ENCODE measurements at places on chromosomes 3 and 15.

DNA sequence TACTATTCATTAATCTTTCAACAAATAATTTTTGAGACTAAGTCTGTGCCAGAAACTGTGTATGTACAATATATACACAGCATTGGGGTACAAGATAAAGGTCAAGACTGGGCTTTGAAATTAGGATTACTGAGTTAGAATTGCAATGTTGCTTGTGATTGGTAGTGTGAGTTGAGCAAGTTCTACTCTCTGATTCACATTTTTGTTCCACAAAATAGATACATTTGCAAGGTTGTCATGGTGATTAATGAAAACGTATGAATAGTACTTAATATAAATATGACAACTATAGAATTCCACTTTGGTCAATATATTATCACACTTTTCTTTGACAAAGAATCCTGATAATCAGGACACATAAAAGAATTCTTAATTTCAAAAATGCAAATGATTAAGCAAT, 314.6 kb downstream of the GBE1 start:
- no peak for DNase-seq

- DNase-seq = no peak
Measured at GRCh38 chr3:123876858-123877257, 7.3 kb downstream of the MYLK start.

DNA sequence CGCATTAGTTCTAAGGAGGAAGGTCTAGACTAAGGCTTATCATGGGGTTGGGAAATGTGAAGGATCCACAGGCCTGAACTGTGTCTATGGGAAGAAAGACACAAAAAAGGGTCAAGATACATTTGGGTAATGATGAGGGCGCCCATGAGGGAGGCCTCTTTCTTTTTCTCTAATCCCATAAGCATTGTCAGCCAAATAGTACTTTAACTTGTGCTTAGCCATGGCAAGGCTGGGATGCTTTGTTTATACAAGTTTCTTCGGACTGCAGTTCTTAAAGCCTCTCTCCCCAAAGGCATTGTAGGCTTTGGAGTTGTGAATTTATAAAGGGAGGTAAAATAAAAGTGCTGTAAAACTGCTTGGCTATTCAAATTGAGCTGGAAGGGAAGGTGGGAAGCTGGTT, 23.4 kb downstream of the ARMC8 start:
- no peak for DNase-seq

DNA sequence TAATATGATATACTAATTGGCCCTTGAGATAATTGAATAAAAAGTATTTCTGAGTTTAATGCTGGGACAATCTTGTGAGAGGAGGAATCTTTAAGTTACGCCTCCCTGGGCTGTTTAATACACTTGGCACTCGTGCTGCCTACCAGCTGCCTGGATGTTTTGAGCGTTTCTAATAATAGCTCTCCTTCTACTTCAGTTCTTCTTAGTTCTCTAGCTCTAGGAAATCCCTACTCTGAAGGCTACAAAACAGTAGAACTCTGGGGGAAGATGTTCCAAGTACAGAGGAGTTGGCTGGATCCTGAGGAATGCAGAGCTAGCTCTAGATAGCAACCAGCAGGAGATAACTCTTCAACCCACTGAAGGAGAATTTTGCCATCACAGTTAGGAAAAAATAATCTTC, 3.5 kb downstream of the NAALADL2 start:
- no peak for DNase-seq

- DNase-seq = peak; percentile 42
Measured at GRCh38 chr3:133531981-133532380, 41.5 kb upstream of the CDV3 start.

DNA sequence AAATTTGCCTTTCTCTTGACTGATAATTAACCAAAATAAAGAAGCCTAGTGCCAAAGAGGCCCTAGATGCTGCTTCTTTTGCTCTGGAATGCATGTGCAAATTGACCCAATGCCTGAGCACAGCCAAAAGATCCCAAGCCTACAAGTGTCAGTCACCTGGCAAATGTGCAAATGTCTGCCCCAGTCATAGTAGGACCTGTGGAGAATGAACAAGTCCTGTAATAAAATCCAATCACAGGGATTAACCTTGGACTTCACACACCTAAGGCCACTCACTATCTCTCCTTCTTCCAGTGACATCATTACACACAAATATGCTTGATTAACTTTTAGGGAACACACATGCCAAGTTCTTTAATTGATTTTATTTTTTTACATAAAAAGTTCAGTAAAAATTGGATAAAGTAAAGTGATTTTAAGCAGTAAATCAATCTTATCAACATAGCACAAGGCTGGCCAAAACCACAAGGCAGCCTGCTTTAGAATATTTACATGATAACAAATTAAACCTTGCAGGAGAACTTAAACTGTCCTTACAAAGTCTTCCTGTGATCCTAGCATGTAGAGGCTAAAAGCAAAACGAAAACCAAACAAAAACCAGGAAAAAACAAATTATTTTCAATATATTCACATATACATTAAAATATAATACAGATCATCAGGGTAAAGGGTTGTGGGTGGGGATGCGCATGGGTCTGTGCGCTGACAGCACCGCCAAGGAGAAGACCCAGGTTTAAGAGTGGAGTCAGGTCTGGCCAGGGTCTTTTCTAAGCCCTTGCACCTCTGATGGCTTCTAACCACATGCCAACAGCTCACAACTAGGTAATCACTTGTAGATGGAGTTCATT, 36.8 kb downstream of the NBEAL2 start:
- no peak for DNase-seq

GRCh38 chr3:178562947-178563232, 26.7 kb downstream of the KCNMB2 start:
- DNase-seq = peak; percentile 17

DNA sequence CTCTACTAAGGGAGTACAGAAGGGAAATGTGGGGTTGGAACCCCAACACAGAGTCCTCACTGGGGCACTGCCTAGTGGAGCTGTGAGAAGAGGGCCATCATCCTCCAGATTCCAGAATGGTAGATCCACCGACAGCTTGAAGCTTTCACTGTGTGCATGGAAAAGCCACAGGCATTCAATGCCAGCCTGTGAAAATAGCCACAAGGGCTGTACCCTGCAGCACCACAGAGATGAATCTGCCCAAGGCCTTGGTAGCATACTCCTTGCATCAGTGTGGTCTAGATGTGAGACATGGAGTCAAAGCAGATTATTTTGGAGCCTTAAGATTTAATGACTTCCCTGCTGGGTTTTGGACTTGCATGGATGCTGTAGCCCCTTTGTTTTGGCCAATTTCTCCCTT, 39.3 kb upstream of the KCNMB2 start:
- DNase-seq = no peak

DNA sequence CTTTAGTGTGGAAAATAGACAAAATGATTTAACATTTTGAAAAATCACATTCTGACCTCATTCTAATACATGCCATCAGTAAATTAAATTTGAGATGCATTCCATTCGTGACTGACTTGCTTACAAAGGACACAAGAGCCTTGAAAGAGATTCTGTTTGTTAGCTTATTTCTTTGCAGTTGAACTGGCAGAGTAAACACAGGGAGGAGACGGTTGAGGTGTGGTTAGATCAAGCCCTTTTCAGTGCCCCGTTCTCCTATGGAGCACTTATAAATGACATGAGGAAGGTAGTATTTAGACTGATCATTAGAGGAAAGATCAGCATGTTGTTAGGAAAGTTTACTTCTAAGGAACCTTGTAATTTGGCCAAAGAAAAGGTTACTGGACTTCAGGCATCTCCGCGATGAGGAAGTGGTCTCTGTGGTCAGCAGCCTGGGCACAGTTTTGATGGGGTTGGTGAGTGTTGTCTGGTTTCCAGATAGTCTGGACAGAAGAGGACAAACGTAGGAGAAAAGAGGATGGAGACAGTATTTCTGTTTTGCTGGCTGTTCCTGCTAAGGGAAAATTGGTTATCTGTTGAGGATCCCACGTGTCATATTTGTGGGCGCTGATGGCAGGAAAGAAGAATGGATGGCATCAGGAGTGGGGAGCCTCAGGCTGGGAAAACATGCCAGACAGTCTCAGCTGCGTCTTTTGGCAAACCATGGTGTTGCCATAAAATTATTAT, 328.9 kb upstream of the TBL1XR1 start:
- peak; percentile 58 for DNase-seq

DNA sequence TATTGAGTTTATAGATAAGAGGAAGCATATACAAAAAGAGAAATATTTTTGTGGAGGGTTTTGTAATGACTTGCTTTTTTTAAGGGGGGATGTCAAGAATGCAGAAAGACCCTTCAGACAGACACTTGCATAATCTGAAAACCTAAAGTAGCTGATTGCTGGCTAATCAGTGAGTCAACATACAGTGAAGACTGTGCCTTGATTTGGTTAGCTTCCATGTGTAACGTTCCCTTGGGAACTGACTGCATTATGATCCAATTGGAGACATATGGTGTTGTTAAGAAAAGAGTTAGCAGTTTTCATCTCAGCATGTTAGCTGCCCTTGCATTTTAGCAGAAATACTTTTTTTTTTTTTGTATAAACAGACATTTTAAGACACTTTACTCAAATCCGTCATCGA, 483.2 kb downstream of the RBMS3 start:
- peak; percentile 71 for DNase-seq

GRCh38 chr15:62477929-62478328, 312.8 kb upstream of the C2CD4B start:
- DNase-seq = no peak

DNA sequence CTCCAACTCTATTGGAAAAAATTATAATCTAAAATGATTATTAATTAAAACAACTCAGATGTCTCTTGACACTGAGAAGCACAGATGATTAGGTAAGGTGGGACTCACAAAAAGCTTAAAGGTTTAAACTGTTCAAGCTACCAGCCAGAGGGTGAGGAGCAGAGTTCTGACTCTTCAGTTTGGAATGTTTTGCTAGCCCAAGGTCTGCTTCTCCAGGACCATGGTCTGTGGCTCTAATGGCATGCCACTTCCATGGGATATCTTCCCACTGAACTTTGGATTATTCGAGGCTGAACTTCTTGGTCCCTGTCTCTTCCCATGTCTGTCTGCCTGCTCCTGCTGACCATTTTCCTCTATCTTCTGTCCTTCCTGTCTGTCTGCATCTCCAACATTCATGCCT, 49.2 kb downstream of the CACNA2D3 start:
- DNase-seq = no peak

GRCh38 chr15:82854554-82854953, 45.1 kb downstream of the WHAMM start:
- no peak for DNase-seq

GRCh38 chr3:38566215-38566528, 70.0 kb downstream of the EXOG start:
- no peak for DNase-seq

- DNase-seq = no peak
Measured at GRCh38 chr3:81741216-81741615, 20.2 kb downstream of the GBE1 start.

DNA sequence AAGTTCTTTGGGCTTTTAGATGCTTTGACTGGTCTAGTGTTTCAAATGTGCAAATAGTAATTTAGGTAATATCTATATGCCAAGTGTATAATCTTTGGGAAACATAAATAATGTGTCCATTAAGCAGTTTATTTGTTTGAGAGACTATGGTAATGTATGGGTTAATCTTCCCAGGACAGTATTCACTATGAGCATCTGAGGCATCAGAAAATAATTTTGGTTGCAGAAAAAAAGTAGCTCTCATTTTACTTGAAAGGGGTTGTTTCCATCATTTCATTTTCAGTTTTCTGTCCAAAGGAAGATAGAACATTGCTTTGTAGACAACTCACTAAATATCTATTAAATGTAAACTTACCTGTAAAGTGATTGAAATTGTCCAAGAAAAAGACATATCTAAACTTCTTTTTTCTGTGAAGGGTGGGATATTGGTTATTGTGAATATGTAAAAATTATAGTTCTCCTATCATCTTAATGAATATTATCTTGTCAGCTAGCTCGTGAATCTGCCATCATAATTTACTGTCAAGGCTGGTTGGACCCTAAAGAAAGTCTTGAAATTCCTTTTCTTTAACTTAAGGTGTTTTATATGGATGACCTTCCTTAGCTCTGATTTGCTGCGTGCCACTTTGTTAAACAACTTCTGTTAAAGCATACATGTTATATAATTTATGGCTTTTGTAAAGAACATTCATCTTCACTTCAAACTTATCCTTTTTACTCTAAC, 108.8 kb downstream of the EPHA3 start:
- no peak for DNase-seq

GRCh38 chr3:167882057-167882667, 146.6 kb downstream of the SERPINI1 start:
- peak; percentile 10 for DNase-seq

DNA sequence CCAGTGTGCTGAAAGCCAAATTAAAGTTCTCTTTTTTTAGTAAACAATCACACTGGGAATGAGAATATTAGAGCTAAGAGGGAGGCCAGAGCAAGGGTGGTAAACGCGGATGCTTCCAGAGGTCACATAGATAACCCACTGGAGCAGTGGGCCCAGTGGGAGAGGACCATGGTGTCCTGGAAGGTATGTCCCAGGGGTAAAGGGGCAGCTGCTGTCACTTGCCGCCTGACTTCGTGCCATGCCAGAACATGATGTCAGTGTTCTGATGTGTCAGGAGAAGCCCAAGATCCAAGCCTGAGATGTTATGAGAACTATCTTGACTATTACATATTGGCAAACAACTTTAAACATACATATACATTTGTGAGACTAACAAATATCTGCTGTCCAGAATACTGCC, 211.9 kb upstream of the IL12A start:
- no peak for DNase-seq

DNA sequence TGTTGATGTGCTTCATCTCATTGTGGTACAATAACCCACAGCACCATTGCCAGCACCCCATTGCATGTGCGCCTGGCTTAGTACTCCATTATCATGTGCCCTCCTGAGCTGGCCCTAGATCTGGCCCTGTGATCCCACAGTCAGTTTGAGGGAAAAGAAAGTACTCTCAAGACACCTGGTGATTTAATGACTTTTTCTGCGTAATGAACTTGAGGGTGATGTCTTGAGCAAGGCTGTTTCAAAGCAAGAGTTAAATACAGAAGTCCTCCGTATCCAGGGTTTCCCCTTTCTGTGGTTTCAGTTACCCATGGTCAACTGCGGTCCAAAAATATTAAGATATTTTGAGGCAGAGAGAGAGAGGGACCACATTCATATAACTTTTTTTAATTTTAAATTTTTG, 16.3 kb downstream of the C3orf20 start:
- DNase-seq = no peak

GRCh38 chr3:5022966-5023776, 43.9 kb downstream of the BHLHE40 start:
- DNase-seq = peak; percentile 94

DNA sequence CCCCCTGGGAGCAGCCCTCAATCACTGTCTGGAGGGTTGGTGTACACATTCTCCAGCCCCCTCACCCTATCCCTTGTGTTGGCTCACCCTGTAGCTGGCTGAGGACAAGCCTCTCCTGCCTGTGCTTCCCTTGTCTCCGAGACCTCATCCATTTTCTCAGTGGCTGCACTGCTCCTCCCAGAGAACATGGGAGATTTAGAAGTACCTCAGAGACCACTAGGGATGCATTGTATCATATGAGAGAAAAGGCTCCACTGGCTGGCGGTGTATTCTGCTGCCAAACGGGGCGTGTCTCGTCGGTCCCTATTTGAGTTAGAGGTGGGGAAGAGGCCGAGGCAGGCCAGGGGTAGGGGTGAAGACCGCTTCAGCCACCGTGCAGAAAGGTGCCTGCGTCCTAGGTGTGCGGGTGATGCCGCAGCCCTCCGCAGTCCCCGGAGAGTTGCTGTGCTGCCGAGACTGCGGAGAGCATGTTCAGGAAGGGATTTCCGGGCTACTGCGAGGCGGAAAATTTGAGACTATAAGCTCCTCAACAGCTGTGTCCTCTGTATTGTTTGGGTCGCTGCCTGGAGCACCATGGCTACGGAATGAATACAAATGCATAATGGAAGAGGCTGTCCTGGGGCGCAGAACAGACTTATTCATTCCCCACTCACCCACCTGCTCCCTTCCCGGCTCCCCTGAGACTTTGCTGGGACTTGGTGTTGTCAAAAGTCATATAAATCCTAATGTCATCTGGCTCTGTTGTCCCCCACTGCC, 43.8 kb downstream of the SPSB4 start:
- peak; percentile 12 for DNase-seq
